ENCODE measurements at places on chromosomes 7 and 10.
A peak's percentile ranks its signal among the peaks of the same experiment; 100 is the strongest.

DNA sequence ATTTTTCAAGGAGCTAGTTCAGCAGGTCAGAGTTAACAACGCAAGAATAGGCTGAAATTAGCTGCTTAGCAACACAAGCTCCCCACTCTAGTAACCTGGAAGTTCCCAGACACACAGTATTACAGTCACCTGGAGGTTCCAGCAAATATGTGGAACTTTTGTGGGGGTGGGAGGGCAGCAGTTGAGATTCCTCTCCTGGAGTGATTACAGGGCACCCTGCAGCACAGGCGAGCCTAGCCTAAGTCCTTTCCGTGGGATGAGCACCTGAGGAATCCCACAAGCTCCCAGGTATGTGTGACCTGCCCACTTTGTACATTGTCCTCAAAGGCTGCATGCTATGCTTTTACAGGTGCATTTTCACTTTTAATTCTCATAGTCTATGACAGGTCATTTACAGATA, 13.6 kb downstream of the TPK1 start:
- no peak for DNase-seq

DNA sequence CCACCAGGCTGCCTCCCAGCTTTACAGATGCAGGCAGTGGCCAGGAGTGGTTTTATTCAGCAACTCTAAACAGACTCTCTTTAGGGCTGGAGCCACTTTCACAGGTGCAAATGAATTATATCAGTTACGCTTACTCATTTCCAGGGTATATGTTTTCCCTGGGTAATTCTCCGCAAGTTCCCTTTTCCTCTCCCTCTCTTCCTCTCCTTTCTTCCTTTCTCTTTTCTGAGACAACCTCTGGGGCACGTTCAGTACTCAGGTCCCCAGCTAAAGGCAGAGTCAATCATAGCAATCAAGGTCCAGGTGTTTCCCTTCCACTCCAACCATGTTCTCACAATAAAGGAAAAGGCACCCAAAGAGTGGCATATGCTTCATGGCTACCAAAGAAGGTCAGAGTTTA, 41.3 kb downstream of the PDLIM1 start:
- no peak for DNase-seq

DNA sequence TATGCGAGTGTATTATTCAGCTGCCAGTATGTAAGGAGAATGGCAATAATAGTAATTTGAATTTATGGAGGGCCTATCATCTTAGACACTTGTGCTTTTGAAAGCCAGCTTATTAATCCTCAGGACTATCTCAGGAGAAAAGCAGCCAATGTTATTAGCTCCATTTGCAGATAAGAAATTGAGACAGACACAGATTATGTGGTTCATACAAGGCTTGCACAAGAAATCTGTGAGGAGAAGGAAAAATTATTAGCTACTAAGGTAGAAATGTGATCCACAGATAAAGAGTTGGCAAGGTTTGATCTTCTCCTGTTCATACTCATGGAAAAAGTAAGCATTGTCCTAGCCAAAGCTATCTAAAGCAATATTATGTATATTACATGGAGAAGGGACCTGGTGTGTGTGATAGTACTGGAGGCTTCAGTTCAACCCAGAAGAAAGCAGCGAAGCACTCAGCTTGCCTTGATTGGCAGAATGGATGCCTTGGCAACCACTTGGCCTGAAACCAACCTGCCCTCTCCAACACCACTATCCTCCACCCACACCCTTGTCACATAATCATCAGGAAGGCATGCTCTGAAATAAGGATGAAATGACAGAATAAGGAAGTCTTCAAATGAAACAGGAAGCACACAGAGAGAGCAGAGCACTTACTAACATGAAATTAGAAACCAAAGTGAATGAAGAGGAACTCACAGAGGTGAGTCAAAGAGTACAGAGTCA, 18.0 kb downstream of the MACC1 start:
- no peak for DNase-seq

DNA sequence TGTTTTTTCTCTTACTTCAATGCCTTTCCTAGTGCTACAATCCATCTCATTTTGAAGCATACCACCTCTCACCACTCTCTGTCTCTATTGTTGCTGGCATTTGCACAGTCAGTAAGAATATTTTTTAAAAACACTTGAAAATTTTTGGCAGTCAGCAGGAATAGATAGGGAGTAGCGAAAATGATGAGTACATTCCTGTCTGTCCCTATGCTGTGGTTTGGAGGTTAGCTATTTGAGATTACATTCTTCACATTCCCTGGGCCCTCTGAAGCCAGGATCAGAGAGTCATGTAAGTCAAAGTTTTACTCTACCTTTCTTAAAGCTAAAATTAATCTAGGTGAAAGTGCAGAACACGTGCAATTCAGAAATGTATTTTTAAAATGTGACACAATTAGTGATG, 53.0 kb upstream of the MAGI2 start:
- no peak for DNase-seq

DNA sequence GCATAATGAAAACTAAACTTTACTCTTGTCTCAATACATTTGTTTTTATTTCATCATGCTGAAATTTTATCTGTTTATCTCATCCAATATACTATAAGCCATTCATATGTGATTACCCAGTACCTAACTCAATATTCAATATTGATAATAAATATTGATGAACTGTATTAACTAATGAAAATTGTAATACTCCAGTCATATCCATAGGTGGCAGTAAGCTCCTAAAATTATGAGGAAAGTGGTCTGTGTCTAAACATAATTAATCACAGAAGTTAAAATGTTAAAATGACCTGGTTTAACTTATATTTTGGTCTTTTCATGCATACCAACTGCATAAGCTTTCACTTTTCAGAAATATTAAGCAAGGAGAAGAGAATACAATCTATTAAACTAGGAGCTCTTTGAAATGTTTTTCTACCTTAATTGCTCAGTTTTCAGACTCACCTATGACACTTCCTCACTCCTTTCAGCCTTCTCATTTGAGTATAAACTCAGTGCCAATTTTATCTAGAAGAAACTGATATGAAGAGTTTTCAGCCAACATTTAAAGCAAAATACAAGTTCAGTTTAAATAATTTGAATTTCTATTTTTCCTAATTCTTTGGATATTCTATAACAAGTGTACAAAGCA, 30.5 kb upstream of the VWDE start:
- no peak for DNase-seq

GRCh38 chr7:25068502-25069213, 56.4 kb downstream of the CYCS start:
- DNase-seq, result no peak

DNA sequence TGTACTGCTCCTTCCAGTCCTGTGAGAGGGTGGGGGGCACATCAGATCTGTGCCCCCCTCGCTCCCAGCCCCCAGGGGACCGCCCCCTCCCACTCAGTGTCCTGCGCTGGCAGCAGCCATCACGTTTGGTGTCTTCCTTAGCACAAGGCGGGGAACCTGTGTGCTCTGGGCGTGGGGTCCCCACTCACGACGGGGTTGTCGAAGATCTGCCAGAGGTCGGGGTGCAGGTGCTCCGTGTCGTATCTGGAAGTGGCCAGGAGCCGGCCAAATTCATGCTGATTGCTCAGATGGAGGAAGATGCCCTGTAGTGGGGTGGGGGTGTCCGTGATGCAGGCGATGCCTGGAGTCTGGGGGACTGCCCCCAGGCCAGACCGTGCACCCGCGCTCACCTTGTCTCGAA, 7.2 kb downstream of the PLOD3 start:
- DNase-seq, result no peak

- DNase-seq, result no peak
These were observed 92.6 kb downstream of the JMJD1C start for GRCh38 chr10:63373176-63373575.

GRCh38 chr7:130856866-130857265, 122.9 kb upstream of the KLF14 start:
- no peak for DNase-seq

DNA sequence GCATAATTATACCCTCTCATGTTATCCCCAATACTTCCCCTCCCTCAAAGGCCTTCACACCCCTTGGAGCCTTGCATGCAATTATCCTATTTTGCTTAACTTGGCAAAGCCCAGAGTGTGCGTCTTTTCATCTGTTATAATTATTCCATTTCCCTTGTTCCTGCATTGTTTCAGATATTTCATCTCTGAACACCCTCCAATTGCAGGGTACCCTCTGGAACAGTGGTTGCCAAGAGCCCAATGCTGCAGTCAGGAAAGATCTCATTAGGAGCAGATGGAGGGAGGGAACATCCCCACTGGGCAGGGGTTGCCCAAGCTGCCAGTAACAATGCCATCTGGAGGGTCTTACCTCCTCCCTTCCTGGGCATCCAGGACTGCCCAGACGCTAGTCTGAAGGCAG, 18.4 kb upstream of the GOLGA7B start:
- DNase-seq, result no peak

- DNase-seq, result peak; percentile 80
These were observed 166.1 kb downstream of the ST7 start for GRCh38 chr7:117119192-117119924.

DNA sequence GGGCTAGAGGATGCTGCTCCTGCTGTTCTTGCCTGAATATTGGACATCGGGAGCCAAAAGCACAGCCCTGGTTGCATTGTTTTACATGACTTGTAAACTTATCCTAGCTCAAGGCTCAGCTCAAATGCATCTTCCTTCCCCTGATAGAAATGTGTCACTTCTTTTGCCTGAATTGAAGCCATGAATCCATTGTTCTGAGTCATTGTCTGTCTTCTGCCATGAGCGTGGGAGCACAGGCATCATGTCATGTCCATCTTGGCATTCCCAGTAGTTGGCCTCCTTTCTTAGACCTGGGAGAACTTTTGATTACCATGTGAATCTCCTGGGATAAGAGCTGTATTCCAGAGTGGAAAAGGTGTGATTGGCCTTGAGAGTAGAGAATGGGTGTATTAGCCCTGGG, 54.1 kb upstream of the OPN4 start:
- DNase-seq, result no peak

All from CD8-positive, alpha-beta T cell (primary cell).